ENCODE measurements at places on chromosomes 2 and 18.
A peak's percentile ranks its signal among the peaks of the same experiment; 100 is the strongest.

DNA sequence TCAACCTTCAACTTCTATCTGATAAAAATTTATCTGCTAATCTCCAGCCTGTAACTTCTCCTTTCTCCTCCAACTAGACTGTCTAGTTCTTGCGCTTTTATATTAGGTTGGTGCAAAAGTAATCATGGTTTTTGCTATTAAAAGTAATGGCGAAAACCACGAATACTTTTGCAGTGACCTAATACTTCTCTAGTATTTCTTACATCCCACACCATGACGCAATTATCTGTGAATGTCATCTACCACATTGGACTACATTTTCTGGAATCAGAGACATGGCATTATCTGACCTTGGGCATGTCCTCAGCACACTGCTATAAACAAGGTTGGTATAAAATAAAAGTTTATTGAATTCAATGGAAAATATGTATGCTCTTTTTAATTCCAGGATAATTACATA, 370.2 kb upstream of the LYPD1 start:
- DNase-seq, result no peak

DNA sequence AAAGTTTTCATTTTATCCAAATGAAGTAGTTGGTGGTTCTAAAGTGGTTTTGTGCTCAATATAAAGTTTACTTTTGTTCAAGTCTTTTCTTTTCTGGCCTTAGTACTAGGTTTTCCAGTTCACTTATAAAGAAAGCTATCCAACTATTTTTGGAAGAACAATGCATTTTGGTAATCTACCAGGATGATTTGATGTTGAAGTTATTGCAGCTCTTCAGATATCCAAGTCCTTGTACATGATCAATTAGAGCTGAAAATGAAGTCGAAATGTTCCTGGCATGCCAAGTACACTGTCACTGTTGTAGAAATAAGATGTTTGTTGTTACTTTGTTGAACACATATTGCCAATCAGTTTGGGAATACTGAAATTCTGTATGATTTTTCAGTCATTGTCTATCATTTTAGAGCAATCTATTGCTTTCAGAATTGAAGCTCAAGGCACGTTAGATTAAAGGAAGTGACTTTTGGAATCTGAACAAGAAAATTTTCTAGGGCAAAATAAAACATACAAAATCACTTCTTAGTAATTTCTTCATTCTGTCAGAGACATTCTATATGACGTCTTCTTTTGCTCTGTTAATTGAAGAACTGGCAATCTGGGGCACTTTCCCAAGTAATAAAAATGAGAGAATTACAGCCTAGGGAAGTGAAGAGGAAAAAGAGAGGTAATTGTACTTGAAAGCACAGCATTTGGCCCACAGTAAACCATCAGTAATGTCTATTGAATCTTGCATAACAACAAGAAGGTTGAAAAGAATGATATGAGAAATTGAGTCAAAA, 232.3 kb downstream of the MREG start:
- DNase-seq, result no peak

GRCh38 chr2:168814046-168814445, 11.6 kb downstream of the NOSTRIN start:
- DNase-seq, result no peak

- DNase-seq, result no peak
Observed at GRCh38 chr18:13243363-13243762, 24.8 kb downstream of the LDLRAD4 start.

DNA sequence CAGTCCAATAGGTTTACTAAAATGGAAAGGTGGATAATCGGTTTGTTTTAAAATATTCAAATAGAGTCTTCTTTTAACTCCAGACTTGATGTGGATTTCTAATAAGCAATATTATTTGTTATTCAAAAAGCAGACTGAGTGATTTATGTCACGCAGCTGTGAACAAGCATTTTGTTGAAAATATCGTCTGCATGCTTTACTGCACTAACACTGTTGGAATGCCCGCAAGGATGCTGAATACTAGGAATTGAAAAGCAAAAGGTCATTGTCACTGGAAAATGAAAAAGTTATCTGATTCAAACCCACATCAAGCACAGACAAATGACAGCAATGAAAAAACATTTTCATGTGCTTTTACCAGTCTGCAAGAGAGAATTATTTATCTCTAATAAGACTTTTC, 31.1 kb downstream of the CHN1 start:
- DNase-seq, result no peak

- DNase-seq, result no peak
Observed at GRCh38 chr2:96403481-96403880, 67.9 kb downstream of the NCAPH start.

GRCh38 chr2:2640371-2640770, 309.3 kb upstream of the MYT1L start:
- no peak for DNase-seq

DNA sequence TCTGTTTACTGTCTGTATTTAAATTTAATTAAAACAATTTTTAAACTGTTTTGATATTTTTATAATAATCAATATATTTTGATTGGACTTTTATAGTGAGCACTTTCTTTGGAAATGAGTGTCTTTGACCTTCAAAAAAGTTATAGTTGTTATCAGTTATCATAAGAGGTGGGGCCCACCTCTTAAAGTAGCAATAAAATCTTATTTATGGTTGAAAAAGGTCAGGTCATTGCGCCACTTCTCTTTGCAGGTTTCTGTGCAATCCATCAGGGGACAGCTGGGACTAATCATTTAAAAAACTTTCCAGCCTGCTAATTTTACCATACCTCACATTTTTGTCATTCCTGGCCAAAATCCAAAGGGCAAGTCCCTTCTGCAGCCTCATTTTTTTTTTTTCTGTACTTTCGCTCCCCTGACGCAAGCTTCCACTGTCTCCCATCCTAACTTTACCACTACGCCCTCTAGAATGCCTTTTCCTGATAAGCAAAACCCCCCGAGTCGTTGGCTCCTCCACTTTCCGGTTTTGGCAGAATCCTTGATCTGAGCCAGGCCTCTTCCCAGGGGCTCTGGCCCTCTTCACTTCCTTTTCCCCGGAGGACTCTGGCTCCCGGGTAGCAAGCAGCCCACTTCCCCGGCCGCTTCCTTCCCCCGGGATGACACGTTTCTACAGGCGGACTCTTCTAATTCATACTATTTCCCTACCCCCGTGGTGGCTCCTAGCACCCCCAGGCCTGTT, 1.1 kb upstream of the SEH1L start:
- no peak for DNase-seq

GRCh38 chr18:63078471-63078870, 241.1 kb downstream of the BCL2 start:
- no peak for DNase-seq

DNA sequence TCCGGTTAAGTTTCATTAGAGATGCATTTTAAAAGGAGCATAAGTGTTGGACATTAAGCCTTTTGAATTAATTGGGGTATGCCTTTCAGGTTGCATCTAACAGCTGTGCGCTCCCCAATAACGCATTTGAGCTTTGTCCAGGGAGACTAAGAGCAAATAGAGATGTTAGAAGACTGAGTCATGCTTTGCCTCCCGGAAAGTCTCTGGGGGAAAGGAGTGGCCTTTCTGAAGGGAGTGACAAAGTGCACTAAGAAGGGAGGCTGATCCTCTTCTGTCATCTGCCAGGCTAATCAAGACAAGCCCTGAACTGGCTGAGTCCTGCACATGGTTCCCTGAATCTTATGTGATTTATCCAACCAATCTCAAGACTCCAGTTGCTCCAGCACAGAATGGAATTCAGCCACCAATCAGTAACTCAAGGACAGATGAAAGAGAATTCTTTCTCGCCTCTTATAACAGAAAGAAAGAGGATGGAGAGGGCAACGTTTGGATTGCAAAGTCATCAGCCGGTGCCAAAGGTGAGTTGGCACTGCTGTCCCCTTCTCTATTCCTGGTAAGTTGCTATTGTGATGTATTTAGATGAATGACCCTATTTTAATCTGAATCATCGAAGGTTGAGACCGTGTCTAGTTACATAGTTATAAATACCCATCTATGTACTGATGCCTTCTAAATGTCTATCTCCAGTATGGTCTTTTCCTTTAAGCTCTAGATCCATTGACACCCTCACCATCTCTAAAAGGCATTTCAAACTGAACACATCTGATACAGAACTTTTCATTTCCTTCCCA, 12.1 kb downstream of the TTL start:
- DNase-seq, result no peak

- DNase-seq, result no peak
Observed at GRCh38 chr2:37396890-37397565, 52.6 kb downstream of the QPCT start.

DNA sequence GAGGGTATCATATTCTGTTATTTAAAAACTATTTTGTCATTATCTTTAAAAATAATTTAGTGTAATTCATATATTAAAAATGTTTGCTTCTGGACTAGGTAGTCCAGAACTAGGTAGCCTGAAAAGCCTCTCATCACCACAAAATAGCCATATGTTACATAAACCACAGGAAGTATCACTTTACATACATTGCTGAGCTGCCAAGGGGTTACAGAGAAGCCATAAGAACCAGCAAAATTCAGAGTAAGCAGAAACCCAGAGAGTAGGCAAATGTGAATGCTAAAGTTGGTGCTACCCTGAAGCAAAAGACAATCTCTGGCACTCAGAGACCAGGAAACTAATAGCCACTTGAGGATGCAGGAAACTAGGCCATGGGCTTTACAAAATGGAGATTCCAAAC, 60.9 kb downstream of the LOXHD1 start:
- no peak for DNase-seq

DNA sequence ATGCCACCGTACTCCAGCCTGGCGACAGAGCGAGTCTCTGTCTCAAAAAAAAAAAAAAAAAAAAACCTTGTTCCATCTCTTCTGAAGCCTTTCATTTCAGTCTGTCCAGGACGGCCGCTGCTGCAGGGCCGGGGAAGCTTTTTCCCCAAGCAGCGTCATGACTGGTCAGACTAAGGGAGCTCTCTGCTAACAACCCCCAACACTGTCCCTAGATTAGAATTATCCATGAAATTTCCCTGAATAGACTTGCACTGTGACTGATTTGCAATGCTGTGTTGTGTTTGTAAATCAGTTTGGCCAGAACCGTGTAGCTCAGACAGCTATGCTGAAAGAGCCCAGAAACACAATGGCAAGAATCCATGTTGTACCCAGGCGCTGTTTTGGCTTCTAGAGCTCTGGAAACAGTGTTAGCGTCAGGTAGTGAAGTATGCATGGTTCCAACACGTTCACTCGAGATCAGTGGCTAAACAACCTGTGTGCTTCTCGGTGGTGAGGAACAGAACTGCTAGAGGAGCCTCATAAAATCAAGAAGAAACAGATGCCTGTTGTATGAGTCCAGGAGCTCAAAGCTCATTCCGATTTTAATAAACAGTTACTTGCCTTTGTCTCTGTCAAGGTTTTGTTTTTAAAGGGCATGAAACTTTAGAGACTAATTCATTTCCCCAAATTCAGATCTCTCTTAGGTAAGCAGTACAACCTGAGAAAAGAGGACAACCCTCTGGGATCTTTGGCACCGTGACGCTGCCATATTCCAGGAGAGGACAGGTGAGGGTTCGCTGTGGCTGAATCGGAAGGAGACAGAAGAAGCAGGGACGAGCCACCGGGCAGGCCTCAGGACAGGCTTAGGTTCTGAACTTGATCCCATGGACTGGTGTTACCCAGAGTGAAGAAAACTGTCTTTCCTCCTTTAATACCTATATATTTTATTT, 43.5 kb downstream of the GORASP2 start:
- DNase-seq, result no peak

DNA sequence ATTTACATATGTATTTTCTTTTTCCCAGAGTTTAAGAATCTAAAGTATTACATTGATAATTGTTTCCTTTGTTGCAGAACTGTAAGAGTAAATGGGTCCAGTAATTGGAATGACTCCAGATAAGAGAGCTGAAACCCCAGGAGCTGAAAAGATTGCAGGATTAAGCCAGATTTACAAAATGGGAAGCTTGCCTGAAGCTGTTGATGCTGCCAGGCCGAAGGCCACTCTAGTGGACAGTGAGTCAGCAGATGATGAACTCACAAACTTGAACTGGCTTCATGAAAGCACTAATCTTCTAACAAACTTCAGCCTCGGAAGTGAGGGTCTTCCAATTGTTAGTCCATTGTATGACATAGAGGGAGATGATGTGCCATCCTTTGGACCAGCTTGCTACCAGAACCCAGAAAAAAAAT, 183.8 kb upstream of the STON1 start:
- DNase-seq, result no peak

DNA sequence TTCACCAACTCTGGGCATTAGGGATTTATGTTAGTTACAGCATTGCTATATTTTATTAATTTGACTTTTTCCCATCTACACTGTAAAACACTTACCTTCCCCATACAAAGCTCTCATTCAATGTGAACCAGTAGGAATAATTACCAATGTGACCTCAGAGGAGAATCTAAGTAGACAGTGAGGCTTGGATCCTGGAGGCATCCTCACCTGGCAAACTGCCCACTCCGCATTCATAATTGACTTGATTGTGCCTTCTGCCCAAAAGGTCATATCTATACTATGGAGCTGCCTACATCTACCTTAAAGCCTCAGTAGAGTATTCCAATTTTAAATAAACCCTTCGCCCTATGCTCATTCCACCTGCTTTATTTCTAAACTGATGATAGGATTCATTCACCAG, 45.4 kb upstream of the SCN1A start:
- no peak for DNase-seq

- DNase-seq, result no peak
Observed at GRCh38 chr18:76839086-76839794, 16.9 kb downstream of the ZNF236 start.

GRCh38 chr2:159035790-159036411, 67.5 kb downstream of the TANC1 start:
- DNase-seq, result peak; percentile 9

GRCh38 chr2:172836347-172836821, 100.7 kb downstream of the RAPGEF4 start:
- DNase-seq, result no peak

- DNase-seq, result no peak
Observed at GRCh38 chr18:72075040-72075439, 469.1 kb downstream of the CBLN2 start.

- DNase-seq, result no peak
Observed at GRCh38 chr2:239743206-239743605, 281.9 kb downstream of the NDUFA10 start.
